ENCODE measurements at places on chromosomes 3 and 15.

- DNase-seq, result no peak
Observed at GRCh38 chr3:150278195-150278594, 129.9 kb upstream of the TSC22D2 start.

DNA sequence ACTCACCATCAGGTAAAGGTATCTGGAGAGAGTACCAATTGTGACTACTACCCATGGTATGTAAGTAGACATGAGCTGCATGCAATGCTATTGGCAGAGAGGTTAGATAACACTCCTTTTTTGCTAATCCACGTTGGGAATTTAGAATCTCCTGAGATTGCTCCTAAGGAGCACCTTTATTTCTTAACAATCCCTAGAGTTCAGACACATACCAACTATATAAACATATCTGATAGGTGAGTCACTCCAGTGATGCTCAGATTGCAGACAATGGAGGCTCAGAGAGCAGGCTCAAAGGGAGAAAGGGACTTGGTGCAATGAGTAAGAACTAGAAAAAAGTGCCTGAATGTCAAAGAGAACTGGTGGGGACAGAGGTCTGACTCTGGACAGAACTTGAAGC, 47.0 kb upstream of the LRRFIP2 start:
- no peak for DNase-seq

DNA sequence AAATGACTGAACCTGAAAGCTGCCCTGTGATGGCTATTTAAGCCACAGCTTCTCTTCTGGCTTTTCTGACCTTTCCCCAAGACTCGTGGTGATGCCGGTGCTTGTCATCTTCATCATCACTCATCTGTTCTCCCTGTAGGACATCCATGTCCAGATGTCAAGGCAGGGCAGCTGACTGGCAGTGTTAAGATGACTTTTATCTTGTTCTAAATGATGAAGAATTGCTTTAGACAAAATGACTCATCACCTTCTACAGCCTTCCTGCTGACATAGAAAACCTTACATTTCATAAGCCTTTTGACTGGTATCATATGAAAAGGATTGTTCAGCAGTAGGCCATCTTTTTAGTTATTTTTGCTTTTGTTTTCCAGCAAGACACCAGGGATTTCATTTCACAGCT, 67.0 kb upstream of the GPR149 start:
- DNase-seq, result no peak

- DNase-seq, result no peak
Observed at GRCh38 chr3:468172-468571, 271.6 kb downstream of the CHL1 start.

DNA sequence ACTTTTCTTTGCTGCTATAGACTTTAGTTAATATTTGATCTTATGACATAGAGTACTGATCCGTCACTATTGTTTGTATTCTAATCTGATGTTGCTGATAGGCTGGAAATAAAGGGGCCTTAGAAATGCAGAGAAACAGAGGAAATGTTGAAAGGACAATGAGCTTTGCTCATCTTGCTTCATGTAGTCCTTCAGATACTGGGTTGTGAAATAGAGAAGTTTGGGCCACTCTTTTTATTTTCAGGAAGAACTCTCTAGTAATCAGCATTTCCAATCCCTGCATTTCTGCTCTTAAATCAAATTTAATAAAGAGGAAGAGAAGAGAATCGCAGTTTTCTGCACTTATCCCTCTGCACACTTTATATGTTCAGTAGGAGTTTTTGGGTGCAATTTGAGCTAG, 192.8 kb upstream of the THBS1 start:
- no peak for DNase-seq

DNA sequence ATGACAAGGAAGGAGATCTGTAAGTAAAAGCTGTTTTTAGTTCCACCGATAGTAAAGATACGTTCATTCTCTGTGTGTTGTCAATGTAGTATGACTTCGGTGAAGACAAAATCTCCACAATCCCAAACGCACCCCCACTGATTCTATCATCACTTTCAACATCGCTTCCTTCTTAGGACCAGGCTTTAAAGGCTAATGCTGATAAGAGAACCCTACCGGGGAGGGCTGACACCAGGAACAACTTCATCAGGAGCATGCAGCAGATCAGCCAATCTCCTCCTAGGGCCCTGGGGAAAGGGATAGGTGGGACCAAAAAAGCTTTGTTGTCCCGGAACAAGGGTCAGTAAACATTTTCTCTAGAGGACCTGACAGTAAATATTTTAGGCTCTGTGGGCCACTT, 334.1 kb downstream of the VPS13C start:
- DNase-seq, result no peak
